ENCODE measurements at places on chromosomes 1 and 21.
A peak's percentile ranks its signal among the peaks of the same experiment; 100 is the strongest.

DNA sequence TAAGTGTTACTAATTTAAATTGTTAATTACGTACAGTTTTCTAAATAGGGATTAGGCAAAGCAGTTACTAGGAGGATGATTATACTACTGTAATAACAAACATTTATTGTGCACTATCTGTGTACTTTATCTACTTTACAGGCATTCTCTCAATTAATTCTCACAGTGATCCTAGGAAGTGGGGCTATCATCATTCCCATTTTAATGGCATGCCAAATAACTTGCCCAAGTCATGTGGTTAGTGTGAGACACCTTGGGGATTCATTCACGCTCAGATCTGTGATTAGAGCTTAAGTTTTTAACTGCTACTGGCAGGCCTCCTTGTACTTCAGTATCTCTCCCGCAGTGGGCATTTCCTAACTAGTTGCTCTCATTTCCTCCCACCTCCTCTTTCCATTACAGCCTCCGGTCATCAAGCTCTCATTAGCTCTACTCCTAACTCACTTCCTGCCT lies 11.5 kb downstream of the PHLDA3 start:
- no peak for DNase-seq

- DNase-seq, result no peak
These were observed 5.0 kb downstream of the CLDN19 start for GRCh38 chr1:42735056-42735455.

DNA sequence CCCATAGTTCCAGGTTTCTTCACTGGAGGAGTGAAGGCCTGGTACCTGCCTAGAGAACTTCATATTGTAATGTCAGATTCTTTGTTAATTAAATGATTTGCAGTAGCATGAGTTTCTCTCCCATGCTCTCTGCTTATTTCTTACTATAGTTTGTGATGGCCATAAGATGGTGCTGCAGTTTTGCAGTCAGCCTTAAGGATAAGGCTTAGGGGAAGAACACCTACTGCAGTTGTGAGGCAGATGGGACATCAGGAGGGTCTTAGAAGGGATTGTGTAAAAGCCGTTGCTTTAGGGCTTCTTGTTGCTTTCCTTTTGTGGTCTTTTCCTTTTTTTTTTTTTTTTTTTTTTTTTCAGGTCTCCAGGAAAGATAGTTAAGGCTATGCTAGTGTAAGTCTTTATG lies 61.8 kb downstream of the MACF1 start:
- DNase-seq, result no peak

- no peak for DNase-seq
These were observed 77.2 kb downstream of the ADARB1 start for GRCh38 chr21:45151445-45152160.

DNA sequence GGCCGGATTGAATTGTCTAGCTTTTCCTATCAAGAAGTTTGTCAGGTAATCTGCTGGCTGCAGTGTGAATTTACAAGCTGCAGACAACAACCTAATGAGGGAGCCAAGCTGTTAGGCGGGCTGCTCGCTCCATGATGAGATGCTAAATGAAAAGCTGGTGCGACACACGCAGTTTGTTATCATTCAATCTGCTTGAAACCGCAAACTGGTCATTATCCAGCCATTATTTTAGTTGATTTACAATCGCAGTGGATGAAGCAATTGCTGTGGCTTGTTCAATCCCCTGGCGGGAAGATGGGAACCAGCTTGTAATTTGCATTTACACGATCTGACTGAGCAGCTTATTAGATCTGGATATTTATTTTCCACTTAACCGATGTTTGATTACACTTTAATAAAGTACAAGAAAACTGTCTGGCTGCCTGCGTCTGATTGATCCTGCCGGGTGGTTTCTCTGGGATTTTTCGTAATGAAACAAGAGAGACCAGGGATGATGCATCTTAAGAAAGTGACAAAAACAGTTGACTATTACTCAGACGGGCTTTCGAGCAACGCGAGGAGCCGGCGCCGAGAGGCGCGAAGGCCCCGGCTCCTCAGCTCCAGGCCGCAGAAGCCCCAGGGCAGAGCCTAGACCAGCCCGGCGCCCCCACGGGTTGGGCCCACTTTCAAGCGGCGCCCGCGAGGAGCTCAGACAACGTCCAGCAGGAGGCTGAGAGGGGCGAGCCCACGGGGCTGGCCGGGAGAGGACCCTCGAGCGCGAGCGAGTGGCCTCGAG lies 118.0 kb upstream of the BARHL2 start:
- DNase-seq, result no peak

DNA sequence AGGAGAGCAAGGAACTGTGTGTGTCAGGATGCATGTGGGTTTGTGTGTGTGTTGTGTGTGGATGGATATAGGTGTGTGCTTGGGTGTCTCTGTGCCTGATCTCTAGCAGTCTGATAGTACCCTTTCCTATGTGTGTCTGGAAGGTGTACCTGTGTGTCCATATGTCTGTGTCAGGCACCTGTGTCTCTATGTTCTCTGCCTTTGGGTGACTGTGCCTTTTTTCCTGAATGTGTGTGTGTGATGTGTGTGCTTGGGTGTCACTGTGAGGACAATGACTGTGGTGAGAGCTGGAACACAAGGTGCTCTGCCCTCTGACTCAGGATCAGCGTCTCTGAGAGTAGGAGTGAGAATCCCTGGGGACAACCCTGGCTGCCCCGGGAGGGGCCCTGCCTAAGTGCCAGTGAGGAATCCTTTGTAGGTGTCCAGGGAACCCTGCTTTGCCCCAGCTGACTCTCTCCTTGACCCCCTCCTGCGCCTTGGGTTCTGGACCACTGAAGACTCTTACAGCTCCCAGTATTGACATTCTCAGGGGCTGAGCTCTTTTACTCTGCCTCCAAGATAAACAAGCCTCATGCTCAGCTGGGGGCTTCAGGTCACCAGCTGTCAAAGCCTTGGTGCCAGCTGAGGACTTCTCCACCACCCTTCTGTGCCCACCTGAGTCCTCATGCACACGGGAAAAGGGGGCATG lies 735 bp upstream of the EFNA3 start:
- no peak for DNase-seq

GRCh38 chr1:22296701-22297591 lies 154.0 kb upstream of the WNT4 start:
- DNase-seq, result no peak

DNA sequence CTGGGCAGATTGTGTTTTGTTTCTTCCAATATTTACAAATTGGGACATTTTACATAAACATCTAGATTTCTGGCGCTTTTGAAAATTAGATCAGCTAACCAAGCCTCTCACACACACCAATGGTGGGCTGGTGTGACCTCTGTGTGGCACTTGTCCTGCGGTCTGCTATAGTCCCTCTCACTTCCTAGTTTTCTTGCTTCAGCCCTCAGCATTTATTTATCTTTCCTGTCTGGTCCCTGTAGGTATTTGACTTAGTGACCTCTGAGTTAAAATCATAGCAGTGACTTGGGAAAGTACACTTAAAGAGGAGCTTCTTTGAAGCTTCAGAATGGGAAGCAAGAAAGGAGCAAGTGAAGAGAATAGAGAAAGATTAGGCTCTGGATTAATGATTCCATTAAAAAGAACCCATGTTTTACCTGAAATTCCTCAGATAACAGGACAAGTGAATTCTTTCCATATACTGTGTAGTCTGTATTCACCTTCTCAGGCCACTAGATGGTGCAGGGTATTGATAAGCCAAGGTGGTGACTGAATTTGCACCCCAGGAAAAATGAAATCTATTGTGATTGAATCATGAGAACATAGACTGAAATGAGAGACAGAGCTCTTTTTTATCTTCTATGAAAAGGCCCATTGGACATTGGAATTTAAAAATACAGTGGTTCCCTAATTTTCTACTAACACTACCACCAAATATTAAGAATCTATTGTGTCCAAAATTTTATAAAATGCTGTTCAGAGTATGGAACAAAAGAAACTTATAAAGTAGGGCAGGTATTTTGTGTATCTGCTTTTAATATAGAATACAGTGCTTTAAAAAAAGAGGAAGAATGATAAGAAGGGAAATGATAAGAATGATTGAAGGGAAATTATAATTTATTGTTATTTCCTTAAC lies 7.1 kb upstream of the DIPK1A start:
- DNase-seq, result no peak

DNA sequence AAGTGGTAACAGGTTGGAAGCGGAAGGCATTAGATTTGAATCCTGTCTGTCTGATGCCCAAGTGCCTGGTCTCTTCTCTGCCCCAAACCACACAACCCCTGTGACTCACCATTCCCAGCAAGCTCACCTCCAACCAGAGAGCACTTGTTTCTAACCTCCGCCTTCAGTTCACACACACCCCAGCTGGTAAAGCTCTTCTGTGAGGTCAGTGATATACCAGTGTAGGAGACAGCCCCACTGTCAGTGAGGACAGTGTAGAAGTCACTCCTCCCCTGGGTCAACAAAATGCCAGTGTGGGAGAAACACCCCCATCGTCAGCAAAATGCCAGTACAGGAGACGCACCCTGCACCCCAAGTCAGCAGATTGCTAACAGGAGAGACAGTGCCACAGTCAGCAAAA lies 2.6 kb downstream of the RIMS3 start:
- no peak for DNase-seq

- no peak for DNase-seq
These were observed 56.7 kb downstream of the RIPK4 start for GRCh38 chr21:41709965-41710822.

DNA sequence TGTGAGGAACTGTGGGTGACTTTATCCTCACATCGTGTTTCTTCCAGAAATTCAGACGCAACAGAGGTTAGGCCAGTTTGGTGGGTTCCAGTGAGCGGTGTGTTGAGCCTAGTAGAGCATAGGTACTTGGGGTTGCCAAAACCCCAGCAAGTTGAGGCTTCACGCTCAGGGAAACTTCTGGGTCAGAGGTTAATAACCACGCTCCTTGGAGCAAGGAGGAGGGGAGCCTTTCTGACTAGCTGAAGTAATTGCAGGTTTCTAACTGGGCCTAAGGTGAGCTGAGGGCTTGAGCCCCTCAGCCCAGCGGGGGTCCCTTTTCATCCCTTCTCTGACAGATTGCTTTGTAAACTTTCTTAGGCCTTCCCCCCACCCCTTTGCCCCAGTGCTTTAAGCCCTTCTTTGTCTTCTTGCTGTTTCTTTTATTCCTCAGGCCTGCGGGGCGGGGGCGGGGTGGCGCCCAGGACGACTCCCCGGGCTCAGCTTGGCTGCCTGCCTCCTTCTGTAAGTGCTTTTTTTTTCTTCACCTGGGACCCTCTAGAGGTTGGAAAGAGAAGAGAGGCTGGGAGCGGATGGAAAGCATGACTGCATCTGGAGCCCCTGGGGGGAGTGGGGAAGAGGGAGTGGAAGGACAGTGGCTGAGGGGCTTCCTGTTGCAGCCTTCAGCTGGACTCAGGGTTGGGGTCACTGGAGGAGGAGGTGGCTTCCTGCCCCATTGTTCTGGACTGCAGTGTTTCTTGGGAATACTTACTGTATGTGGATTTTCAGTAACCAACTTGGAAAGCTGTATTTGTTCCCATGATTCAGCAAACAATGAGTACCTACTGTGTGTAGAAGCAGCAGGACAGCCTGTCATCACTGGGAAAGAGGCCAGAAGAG lies 1.3 kb upstream of the ZNF436 start:
- DNase-seq, result no peak

GRCh38 chr1:226820941-226821718 lies 49.3 kb upstream of the PSEN2 start:
- no peak for DNase-seq

DNA sequence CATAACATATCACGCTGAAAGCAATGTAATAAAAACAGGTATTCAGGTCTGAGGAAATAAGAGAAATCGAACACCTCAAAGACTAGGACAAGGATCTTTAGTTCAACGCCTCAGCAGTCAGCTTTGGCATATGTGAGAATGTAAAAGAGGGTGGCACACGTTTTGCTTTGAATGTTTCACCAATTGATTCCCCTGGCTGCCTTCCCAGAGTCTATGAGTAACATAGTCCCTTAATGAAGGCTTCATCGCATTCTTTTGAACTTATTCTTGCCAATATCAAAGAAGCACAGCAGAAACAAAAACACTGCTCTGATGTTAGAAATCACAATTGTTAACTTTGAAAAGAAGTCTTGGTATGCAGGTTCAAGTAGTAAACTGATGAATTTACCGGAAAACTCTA lies 764.8 kb downstream of the ADGRL2 start:
- no peak for DNase-seq

DNA sequence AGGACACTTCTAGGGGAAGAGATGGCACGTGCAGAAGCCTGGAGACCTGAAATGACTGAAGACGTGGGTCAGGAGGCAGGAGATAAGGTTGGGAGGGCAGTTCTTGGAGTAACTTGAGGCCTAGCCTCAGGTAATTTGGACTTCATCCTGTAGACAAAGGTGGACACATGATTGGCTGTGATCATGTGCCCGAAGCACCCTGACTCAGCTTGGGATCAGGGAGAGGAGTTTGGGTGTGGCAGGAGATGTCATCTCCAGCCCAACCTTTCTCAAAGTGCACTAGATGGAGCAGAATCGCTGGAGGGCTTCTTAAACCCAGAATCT lies 1.5 kb downstream of the SLC66A1 start:
- DNase-seq, result no peak

DNA sequence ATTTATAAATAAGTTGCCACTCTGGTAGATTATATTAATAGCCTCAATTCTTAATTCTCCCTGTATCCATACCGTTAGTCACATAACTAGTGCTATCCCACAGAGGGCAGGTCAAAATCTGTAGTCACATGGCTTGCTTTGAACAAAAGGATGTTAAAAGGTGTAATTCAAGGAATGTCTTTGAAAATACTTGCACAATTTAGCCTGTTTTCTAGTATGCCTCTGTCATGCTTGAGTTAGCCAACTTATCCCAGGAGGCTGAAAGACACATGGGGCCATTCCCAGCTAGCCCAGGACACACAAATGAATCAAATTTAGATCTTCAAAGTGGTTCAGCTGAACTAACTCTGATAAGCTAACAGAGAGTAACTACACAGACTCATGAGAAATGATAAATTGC lies 758.5 kb upstream of the NEGR1 start:
- no peak for DNase-seq

DNA sequence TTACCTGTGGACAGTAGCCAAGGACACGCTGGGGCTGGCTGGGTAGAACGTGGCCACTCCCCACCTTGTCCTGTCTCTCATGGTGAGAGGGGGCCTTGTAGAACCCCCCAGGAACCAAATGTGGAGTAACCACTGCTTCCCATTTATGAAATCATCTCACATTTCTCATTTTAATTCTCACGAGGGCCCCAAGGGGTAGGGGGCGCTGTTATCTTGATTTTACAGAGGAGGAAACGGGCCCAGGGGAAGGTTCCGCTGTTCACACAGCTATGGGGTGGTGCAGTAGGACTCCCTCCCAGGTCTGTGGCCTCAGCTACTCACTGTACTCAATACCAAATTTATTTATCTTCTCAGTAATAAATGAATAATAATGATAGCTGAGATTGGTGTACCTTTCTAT lies 5.5 kb downstream of the SMPDL3B start:
- peak; percentile 70 for DNase-seq

GRCh38 chr1:64176659-64177058 lies 26.8 kb upstream of the UBE2U start:
- no peak for DNase-seq

DNA sequence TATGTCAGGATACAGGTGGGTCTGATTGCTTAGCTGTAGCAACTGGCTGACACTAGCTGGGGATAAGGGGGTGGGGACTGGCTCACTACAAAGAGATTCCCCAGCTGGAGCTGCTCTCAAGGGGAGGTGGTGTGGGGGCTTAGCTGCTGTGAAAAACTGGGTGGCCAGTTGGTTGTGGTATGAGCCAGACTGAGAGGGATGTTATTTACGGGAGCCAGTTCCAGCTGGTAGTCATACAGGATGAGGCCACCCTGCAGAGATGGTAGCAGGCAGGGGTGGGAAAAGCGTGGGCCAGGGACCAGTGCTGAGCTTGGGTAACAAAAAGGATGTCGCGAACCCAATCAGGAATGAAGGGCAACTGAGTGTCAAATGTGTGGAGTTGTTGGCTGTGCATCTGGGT lies 204.0 kb upstream of the C21orf91 start:
- no peak for DNase-seq
